ENCODE measurements at places on chromosomes 13 and 19. TPM values are rescaled to one million over a fixed set of nuclear protein-coding genes. Genes with fewer than 3 reads are reported as not detected.
A peak's percentile ranks its signal among the peaks of the same experiment; 100 is the strongest.

Gene COL4A2
- not detected for total RNA-seq

DNA sequence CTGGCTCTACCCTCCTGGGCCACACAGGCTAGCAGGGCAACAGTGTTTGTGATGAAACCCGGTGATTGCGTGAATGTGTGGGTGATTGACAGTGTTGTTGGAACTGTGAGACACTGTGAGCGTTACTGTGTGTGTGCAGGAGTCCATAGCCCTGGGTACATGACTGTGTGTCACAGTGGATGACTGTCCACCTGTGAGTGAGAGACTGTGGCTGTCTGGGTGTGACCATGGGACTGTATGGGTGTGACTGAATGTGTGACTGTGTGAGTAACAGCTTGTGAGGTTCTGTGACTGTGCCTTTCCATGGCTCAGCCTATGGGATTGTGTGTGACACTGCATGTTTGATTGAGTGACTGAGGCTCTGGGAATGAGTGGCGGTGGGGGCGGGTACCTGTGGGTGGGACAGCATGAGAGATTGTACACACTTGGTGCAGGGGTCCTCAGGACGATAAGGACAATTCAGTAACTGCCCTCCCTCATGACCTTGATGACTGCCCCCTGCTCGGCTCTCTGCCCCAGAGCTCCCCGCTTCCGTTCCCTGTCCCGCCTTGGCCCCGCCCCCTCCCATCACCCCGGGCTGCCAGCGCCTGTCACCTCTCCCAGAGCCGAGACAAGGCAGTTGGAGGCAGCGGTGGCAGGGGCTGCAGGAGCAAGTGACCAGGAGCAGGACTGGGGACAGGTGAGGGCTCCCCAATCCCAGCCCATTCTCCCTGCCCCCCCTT is at the start of gene GIPR:
TSS of gene GIPR (plus strand) at position 602 of the 722 bp plus-strand sequence. CDS start 1,300 bp downstream, outside the sequence.
- H3K27ac ChIP-seq = peak within 1 kb of the TSS; percentile 95
- peak; percentile 27 for DNase-seq
- peak within 1 kb of the TSS; percentile 93 for H3K4me3 ChIP-seq
- H3K36me3 ChIP-seq = no peaks in the 10 kb centered on the region
- peaks cover 5% of the 10 kb centered on the region for H3K27me3 ChIP-seq

- DNase-seq = peak; percentile 42
- H3K4me1 ChIP-seq = peaks cover 44% of the 10 kb centered on the region
- no peaks in the 10 kb centered on the region for H3K27me3 ChIP-seq
- H3K27ac ChIP-seq = peak overlapping the region; percentile 87
- H3K36me3 ChIP-seq = no peaks in the 10 kb centered on the region
- H3K4me3 ChIP-seq = peak overlapping the region; percentile 92
Observed at GRCh38 chr13:40665126-40666044, 1.1 kb downstream of the FOXO1 start.

DNA sequence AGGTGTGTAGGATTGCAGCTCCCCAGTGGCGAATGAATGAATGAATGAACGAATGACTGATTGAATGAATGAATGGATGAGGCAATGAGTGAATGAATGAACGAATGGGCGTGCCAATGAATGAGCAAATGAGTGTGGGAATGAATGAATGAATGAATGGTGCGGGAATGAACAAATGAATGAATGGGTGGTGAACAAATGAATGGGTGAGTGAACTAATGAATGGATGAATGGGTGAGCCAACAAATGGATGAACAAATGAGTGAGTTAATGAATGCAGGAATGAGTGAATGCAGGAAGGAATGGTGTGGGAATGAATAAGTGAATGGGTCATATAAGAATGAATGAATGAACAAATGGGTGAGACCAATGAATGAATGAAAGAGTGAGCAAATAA is 14.7 kb downstream of the ANKRD24 start:
- peak overlapping the region; percentile 30 for H3K4me3 ChIP-seq
- H3K4me1 ChIP-seq = peaks cover 14% of the 10 kb centered on the region
- no peak overlapping the region for H3K27ac ChIP-seq
- DNase-seq = no peak
- H3K27me3 ChIP-seq = peaks cover 38% of the 10 kb centered on the region
- H3K36me3 ChIP-seq = peaks cover 4% of the 10 kb centered on the region

GRCh38 chr13:20231839-20232555 is at the start of gene GJB6:
Gene GJB6, minus strand, starts transcription at chr13:20232319. Its CDS starts 8,839 bp downstream, at chr13:20223480.
- peaks cover 13% of the 10 kb centered on the region for H3K27me3 ChIP-seq
- H3K27ac ChIP-seq = peak within 1 kb of the TSS; percentile 96
- peak; percentile 68 for DNase-seq
- H3K4me3 ChIP-seq = peak within 1 kb of the TSS; percentile 94
- H3K36me3 ChIP-seq = no peaks in the 10 kb centered on the region

GRCh38 chr19:23470873-23471545 is 75.7 kb upstream of the ZNF91 start:
- H3K27ac ChIP-seq = no peak overlapping the region
- H3K27me3 ChIP-seq = peaks cover 52% of the 10 kb centered on the region
- no peak for DNase-seq
- peaks cover 2% of the 10 kb centered on the region for H3K4me1 ChIP-seq
- H3K4me3 ChIP-seq = no peak overlapping the region

- peaks cover 7% of the 10 kb centered on the region for H3K4me1 ChIP-seq
- H3K36me3 ChIP-seq = peaks cover 12% of the 10 kb centered on the region
- DNase-seq = peak; percentile 52
Observed at GRCh38 chr19:12090807-12091206, 26.3 kb downstream of the ZNF844 start.

GRCh38 chr19:4454747-4455718 is 2.6 kb downstream of the UBXN6 start:
- H3K4me1 ChIP-seq = peaks cover 14% of the 10 kb centered on the region
- H3K36me3 ChIP-seq = peaks cover 2% of the 10 kb centered on the region
- no peak for DNase-seq
- H3K27me3 ChIP-seq = no peaks in the 10 kb centered on the region
- peak overlapping the region; percentile 46 for H3K27ac ChIP-seq
- H3K4me3 ChIP-seq = peak overlapping the region; percentile 19

DNA sequence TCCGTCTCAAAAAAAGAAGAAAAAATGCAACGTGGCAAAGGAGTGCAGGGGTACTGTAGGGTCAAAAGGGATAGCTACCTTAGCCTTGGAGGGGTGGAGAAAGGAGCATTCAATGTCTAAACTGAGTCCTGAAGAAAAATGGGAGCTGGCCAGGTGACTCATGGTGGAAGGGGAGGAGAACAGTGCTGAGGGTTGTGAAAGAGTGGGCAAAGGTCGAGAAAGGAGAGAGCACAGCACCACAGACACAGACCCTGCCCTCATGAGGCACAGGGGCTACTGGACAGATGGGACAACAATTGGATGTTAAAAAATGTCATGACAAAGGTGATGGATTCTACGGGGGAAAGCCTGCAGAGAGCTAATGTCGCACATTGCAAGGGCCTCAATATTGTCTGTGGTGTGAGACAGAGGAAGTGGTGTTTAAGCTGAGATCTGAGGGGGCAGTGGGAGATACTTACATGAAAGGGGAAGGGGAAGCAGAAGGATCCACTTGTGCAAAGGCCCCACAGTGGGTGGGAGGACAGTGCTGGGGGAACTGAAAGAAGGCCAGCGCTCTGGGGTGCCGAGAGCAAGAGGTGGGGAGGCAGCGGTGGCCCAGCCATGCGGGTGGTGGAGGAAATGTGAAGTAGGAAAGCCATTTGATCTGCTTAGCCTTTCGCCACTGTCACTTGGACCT is 42.9 kb upstream of the URAD start:
- no peak for DNase-seq
- H3K4me3 ChIP-seq = no peak overlapping the region
- H3K4me1 ChIP-seq = peaks cover 6% of the 10 kb centered on the region
- no peaks in the 10 kb centered on the region for H3K36me3 ChIP-seq

- peaks cover 63% of the 10 kb centered on the region for H3K36me3 ChIP-seq
- peak overlapping the region; percentile 88 for H3K4me3 ChIP-seq
- DNase-seq = no peak
- peaks cover 53% of the 10 kb centered on the region for H3K4me1 ChIP-seq
- no peaks in the 10 kb centered on the region for H3K27me3 ChIP-seq
Observed at GRCh38 chr13:49146950-49147355, 73.2 kb upstream of the MLNR start.

DNA sequence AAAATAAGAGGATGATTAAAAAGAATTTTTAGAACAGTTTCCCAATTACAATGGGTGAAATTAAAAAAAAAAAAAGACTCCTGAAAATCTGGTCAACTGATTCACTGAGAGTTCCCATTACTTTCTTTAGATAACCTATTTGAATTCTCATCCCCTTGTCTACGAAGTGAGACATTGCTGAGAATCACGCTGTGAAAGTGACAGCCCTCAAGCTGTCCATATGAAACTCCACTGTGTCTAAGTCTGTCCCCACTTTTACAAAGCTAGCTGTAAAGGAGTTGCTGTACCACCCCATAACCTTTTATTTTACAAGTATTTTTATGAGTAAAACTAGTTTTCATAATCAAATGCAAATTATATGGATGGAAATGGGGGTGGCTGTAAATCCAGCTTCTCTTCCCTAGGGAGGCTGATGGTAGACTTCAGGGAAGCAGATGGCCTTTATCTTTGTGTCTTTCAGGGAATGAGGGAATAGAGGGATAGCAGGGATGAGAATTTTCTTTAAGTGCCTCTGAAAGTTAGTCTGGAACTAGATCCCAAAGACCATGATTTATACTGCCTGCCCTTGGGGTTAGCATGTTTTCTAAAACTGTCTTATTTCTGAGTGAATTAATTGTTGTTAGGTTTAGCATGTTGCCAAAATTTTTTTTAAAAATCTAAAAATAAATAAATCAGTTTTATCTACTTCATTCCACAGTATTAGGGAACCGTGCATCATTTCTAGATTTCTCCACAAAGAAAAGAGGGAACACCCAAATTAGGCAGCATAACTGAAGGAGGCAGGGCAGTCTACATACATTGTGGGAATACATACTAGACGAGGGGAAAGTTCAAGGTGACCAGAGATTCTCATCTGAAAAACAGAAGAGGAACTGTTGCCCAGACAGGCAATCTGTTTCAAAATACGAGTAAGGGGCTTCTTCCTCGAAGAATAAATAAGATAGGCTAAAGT is 1219.1 kb downstream of the UQCRFS1 start:
- H3K27me3 ChIP-seq = peaks cover 9% of the 10 kb centered on the region
- no peaks in the 10 kb centered on the region for H3K4me1 ChIP-seq
- DNase-seq = no peak
- no peak overlapping the region for H3K4me3 ChIP-seq
- H3K36me3 ChIP-seq = no peaks in the 10 kb centered on the region
- H3K27ac ChIP-seq = no peak overlapping the region

GRCh38 chr13:67367399-67367798 is 137.3 kb upstream of the PCDH9 start:
- no peaks in the 10 kb centered on the region for H3K36me3 ChIP-seq
- H3K4me1 ChIP-seq = no peaks in the 10 kb centered on the region
- H3K27me3 ChIP-seq = no peaks in the 10 kb centered on the region
- H3K4me3 ChIP-seq = no peak overlapping the region
- DNase-seq = no peak

- no peak for DNase-seq
- H3K4me1 ChIP-seq = no peaks in the 10 kb centered on the region
- no peaks in the 10 kb centered on the region for H3K27me3 ChIP-seq
- H3K4me3 ChIP-seq = no peak overlapping the region
- no peaks in the 10 kb centered on the region for H3K36me3 ChIP-seq
Observed at GRCh38 chr13:48749144-48749543, 95.4 kb downstream of the CYSLTR2 start.

DNA sequence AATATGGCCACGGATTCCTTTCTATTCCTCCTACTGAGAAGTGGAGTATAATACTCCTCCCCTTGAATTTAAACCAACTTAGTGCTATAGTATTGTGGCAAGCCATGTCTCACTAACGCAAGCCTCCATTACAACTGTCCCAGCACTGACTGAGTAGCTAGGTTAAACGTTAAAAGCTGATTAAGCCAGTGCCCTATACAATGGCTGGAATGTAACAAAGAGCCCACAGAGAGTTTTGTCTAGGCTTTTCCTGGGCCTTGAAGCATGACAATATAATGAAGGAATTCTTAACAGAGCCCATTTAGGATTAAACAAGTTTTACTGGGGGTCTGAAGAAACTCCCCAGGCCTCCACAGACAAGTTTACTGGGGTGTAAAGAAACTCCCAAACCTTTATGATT is 254.5 kb upstream of the DACH1 start:
- no peaks in the 10 kb centered on the region for H3K27me3 ChIP-seq
- H3K27ac ChIP-seq = no peak overlapping the region
- no peaks in the 10 kb centered on the region for H3K4me1 ChIP-seq
- no peak overlapping the region for H3K4me3 ChIP-seq
